AG20443 (cell line): ENCODE measurements at places on chromosomes 4 and X.
A peak's percentile ranks its signal among the peaks of the same experiment; 100 is the strongest.

- no peak for DNase-seq
Observed at GRCh38 chr4:186854256-186854655, 130.6 kb upstream of the FAT1 start.

GRCh38 chr4:170091069-170091696 lies 1.4 kb upstream of the AADAT start:
- no peak for DNase-seq

- peak; percentile 34 for DNase-seq
Observed at GRCh38 chrX:132615391-132616131, 126.7 kb upstream of the MBNL3 start.

GRCh38 chr4:22356987-22357596 lies 158.8 kb downstream of the ADGRA3 start:
- peak; percentile 35 for DNase-seq

DNA sequence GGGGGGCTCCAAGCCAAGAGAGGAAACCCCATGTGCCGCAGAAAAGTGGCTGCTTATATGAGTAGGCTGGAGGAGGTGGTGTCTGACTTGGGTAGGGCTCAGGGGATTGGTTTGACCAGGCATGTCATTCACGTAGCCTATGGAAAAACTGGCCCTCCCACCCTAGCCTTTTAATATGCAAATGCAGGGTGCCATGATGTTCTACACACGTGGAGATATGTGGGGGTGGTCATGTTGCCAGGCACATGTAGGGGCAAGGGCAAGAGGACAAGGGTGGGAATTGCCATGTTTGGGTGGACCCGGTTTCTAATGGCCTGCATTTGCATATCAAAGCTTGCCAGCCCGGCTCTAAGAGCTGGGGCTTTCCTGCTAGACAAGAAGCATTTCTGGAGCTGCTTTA lies 86.9 kb upstream of the SHISA3 start:
- DNase-seq, result no peak

DNA sequence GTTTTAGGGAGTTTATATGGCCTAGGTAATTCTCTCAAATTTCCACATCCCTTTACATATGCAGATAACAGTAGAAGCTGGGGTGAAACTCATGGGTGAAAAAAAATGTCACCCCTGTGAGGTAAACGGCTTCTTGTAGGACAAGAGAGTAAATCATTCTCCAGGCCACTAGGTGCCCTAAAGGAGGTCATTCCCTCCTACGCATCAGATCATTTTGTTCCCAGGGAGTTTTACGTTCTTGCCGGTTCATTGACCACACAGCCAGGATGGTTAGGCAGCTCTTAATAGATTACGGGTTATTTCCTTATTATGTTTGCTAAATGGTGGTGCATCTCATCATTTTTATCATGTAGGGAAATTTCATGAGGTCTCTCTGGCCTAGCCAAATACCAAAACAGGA lies 225.8 kb upstream of the NOCT start:
- DNase-seq, result no peak

DNA sequence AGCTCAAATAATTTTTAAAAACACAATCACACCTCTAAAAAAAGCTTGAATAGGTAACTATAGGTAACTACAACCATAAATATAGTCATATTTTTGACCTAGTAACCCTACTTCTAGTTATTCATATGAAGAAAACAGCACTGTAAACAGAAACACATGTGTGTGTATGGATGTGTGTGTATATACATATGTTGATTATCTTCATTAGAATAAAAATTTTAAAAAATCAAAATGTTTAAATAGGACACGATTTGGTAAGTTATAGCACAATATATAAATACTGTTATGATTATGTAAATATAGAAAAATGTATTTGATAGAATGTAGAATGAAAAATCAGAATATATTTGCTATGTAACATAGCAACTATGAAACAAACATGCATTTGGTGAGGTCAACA lies 258.1 kb upstream of the GK2 start:
- no peak for DNase-seq

DNA sequence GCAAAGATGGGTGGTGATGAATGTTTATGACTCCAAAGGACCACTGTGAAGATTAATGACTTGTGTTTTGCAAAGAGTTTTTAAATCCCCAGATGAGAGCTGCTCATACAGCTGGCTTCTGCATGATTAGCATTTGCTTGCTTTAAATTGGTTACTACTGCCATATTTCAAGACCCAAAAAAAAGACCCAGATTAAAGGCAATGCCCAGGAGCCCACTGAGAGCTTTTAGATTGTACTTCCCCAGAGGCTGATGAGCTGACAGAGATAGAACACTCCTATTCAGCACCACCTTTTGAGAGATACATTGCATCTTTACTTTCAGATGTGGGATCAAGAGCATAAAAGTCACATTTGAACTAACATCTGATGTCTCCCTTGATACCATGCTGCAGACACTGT lies 142.0 kb downstream of the HNRNPD start:
- no peak for DNase-seq

- DNase-seq, result no peak
Observed at GRCh38 chr4:54120518-54120917, 20.6 kb downstream of the GSX2 start.

DNA sequence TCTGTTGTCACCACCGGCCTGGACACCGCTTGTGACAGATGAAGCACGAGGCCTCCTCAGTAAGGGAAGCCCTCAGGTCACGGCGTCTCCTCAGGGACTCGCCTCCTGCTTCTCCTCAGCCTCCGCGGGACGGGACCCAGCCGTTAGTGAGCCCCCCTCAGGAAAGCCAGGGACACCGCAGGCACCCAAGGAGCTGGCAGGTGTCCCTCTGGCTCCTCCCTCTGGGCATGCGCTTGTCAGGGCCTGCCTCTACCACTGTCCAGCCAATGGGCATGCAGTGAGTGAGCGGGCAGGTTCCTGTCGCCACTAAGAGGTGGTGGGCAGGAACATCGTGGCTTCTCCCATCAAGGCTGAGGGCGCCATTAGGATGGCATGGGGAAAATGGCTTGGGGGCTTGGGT lies 23.5 kb upstream of the CT55 start:
- no peak for DNase-seq

- DNase-seq, result no peak
Observed at GRCh38 chrX:136931661-136932060, 51.1 kb upstream of the RBMX start.

- no peak for DNase-seq
Observed at GRCh38 chrX:72573158-72573511, 492 bp upstream of the HDAC8 start.

DNA sequence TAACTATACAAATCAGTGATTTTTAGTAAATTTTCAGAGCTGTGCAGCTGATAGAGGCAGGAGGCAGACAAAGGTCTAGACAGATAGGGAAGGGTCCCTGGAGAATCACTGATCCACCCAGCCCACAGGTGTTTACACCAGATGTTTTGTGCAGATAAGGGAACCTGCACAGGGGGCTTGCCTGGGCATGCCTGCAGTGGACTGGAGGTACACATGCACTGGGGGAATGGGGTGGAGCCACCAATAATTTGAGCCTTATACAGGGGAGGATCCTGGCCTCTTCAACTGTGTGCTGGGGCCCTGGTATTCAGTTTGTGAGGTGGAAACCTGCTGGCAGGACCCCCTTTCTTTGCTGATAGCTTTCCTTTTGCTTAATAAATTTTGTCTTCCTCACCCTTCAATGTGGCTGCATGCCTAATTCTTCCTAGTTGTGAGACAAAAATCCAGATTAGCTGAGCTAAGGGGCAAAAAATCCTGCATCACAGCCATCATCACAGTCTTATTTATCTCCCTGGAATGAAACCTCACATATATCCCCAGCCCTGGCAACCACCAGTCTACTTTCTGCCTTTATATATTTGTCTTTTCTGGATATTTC lies 102.8 kb downstream of the KDM6A start:
- no peak for DNase-seq

DNA sequence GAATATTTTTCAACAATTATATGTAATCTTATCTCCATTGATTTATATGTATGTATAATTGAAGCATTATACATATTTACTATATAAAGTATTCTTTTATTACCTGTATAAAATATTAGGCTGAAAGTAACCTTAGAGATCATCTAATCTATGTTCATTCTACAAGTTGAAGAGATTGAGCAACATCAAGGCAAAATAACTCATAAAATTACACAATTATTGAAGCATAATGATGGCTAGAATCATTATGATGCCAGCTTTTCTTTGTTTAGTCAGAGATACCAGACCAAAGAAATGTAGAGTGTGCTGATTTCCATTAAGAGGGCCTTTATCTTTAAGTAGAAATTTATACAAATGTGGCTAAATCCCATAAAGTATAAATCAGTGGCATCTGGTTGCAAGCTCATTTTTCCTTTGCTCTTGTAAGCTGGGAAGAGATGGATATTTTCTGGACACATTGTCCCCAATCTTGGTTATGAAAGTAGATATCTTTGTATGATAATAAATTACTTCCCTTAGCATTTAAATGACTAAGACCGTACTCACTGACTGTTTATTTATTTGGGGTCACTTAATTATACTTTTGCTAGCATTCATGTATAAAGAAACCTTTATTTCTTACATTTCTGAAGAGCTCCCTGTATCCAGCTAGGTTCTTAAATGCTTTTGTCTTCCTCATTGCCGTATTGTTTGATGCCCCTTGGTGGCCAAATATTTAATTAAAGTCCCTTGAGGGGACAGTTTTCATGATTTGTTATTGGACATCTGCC lies 339.8 kb downstream of the PCDH7 start:
- no peak for DNase-seq

DNA sequence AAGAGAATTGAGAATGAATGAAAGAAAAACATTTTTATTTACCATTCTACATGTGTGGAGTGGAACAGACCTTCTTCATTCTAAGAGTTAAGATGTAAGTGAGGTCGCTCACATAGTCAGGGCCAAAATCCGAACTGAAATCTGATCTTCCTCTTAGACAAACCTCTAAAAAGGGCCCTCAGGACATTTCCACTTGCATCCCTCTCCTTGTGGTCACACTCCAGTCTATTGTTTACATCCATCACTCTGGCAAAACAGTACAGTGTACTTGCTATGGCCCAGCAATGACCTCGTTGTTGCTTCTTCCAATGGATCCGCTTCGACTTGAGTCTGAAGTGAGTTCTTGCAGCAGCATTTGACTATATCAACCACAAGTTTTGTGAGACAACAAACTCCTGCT lies 54.2 kb downstream of the MOSPD2 start:
- DNase-seq, result peak; percentile 5
